ENCODE measurements at places on chromosomes 11 and 22.

- no peak for DNase-seq
These were observed 136.1 kb downstream of the EHF start for GRCh38 chr11:34757026-34757451.

DNA sequence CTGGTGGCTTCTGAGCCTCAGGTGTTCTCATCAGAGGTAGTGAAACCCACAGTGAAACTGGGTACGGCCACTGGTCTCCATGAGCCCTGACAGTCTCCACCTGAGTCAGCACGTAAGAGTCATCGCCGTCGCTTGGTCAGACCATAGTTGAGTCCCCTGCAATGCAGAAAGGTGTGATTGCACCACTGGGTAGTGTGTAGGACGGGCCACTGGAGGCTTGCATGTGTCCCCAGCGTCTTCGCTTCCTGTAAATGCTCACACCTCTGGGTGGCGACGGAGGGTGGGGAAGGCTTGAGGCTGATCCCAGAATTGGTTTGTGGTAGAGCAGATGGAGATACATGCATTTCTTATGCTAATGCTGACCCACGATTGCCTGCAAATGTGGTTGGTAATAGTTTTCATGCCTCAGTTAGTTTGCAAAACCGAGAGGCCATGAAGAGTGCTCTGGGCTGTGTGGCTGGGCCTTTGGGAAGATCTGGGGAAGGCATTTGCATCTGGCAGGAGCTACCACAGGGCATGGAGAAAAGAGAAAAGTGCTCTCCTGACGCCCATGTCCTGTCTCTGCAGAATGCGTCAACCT lies 26.5 kb downstream of the CTTN start:
- DNase-seq = no peak

GRCh38 chr22:39738746-39739145 lies 154.8 kb downstream of the ENTHD1 start:
- DNase-seq = no peak

GRCh38 chr11:82046778-82047177 lies 686.9 kb downstream of the FAM181B start:
- no peak for DNase-seq

DNA sequence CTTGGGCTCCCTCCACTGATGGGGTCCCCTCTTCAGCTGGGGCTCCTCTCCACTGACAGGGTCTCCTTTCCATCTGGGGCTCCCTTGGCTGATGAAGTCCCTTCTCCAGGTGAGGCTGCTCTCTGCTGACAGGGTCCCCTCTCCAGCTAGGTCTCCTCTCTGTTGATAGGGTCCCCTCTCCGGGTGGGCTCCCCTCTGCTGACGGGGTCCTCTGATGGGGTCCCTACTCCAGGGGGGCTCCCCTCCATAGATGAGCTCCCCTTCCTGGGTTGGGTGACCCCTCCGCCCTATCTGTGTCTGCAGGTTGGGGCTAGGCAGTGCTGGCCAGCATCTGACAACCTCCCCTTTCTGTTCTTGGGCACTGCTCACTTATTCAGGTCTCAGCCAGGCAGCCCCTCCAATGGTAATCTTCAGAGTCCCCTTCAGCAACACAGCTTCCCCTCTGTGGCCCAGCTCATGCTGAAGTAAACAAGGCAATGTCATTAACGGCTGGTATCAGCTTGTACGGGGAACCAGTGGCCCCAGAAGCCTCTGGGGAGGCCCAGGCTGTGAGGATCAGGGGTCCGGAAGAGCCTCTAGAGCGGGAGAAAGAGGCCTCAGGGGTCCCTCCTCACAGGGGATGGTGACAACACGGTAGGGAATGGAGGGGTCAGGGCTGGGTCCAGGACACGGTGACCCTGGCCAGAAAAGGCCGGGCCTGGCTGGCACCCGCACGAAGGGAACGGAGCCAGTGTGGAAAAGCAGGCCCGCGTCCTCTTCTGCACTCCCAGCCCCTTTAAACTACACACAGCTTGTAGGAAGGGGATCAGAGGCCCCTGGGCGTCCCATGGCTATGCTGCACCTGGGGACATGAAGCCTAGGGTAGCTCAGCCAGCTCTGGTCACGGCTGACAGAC lies 9.6 kb upstream of the CD81 start:
- DNase-seq = no peak

DNA sequence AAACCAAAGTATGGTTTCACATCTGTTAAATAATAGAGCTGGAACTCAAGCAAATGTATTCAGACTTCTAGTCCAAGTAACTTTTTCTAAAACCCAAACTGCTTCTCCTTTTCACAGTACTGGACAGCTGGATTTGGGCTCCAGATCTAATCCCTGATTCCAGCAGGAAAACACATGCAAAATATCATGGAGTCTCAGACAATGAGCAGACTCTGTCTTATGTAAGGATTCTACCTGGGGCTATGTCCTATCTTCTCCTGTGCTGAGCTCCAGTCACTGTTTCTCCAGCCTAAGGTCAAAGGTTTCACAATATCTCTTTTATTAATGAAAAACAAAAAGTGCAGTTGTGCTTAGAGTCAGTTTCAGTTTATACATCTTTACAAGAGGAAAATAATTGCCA lies 83.2 kb upstream of the EED start:
- DNase-seq = no peak

DNA sequence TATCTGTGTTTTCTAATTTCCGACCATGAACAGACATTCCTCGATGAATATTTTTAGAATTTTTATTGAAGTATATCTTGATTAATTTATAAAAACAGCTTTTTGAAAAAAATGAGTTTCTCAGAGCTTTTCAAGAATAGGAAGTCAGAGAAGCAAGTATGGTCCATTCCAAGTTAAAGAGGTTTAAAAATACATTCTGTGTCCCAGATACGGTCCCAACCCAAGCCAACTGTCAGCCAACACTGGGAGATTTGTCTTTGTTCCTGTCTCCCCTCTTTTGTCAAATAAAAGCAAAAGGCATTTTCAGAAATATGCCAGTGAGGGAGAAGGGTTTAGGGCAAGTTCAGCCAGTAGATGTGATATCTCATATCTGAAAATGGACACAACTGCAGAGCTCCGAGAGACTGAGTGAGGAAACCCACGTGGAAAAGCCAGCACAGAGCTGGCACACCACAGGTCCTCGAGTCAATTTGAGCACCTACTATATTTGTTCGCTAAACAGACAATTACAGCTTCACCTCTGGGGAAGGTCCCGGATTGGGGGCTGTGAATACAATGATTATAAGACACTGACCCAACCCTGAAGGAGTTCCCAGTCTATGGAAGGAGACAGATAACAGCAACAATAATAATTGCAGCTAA lies 59.8 kb downstream of the C11orf91 start:
- no peak for DNase-seq

DNA sequence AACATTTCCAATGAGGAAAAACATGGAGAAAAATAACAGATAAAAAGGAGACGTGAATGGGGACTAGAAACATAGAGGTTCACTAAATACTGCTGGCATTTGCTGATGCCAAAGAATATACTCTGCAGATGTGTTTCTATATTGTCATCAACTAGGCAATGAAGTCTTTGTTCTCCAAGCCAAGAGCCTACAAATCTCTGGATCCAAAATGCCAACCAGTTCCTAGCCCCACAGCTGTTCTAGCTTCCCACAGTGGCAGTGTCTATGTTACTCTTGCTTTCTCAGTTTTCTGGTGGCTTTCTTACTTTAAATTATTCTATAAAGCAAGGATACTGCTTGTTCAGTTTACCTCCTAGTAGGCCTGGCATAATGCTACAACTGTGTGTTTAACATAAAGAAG lies 977.9 kb upstream of the CCDC90B start:
- no peak for DNase-seq

GRCh38 chr11:119147604-119148333 lies 1.1 kb upstream of the ABCG4 start:
- DNase-seq = no peak

- no peak for DNase-seq
These were observed 19.2 kb upstream of the RRAS2 start for GRCh38 chr11:14378171-14378570.

DNA sequence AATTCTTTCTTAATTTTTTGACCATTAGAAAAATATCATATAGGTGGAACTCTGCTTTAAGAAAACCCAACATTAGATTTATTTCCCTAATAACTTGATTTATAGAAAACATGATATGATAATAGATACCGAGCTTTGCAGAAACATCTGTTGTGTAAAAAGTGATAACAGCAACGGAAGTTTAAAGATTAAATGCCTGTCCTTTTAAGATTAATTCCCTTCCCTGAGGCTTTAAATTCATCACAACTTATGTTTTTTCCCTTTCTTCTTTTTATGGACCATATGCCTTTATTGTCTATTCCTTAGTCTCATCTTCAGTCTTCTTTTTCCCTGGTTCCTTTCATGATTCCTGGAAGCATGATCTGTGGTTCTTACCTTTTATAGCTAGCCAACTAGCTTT lies 1.9 kb downstream of the USP47 start:
- DNase-seq = no peak

GRCh38 chr11:27497284-27497866 lies 9.2 kb downstream of the LIN7C start:
- DNase-seq = peak; percentile 3

- DNase-seq = no peak
These were observed 268.6 kb upstream of the PITPNB start for GRCh38 chr22:28187612-28188011.

- DNase-seq = no peak
These were observed 12.2 kb downstream of the SERHL2 start for GRCh38 chr22:42565956-42566355.

- peak; percentile 73 for DNase-seq
These were observed 1.8 kb downstream of the SIK3 start for GRCh38 chr11:117096201-117096991.

GRCh38 chr22:27614006-27614649 lies 187.4 kb downstream of the MN1 start:
- no peak for DNase-seq

DNA sequence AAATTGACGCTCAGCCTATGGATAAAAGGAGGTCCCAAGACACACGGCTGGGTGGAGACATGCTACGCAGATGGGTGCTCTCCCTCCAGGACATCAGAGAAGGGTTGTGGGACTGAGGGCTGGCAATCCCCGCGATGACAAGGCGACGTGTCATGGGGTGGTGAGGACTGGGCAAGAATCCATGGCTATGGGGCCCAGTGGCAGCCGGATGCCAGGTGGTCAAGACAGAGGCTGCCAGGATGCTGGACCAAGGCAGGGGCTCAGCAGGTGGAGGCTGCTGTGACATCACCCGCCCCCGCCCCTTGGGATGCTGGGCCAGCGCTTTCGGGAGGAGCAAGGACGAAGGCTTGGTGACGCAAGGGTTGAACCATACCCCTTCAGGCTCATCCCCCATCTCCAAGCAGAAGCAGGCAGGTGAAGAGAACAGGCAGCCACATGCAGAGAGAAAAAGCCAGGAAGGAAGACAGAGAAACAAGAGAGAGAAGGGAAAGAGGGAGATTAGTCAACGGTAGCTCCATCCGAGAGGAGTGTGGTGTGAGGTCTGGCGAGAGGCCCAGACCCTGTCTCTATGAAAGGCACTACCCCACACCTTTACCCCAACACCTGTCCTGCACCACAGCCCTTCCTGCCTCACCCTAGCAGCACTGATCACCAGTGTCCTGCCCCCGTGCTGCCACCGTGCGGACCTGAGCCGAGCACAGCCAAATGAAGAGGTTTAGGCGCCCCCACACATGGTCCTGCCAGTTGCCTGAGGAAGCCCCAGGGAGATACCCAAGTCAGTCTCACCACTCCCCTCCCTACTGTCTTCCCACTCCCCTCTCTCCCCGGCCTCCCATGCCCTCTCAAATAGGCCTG lies 24.1 kb upstream of the RASL10A start:
- no peak for DNase-seq

DNA sequence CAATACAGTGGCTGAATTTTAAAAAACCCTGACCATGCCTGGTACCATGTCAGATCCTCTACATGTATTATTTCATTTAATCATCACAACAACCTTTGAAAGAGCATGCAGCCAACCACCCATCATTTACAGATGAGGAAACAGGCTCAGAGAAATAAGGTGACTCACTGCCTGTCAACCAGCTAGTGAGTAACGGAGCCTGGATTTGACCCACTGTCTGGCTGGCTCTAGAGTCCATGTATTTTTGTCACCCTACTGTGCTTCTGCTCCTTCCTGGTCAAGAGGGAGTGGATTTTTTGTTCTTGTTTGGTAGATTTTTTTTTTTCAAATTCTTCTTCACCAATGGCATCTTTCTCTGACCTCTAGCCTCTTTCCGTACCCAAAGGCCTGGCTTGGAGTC lies 77.4 kb downstream of the CWC15 start:
- no peak for DNase-seq

DNA sequence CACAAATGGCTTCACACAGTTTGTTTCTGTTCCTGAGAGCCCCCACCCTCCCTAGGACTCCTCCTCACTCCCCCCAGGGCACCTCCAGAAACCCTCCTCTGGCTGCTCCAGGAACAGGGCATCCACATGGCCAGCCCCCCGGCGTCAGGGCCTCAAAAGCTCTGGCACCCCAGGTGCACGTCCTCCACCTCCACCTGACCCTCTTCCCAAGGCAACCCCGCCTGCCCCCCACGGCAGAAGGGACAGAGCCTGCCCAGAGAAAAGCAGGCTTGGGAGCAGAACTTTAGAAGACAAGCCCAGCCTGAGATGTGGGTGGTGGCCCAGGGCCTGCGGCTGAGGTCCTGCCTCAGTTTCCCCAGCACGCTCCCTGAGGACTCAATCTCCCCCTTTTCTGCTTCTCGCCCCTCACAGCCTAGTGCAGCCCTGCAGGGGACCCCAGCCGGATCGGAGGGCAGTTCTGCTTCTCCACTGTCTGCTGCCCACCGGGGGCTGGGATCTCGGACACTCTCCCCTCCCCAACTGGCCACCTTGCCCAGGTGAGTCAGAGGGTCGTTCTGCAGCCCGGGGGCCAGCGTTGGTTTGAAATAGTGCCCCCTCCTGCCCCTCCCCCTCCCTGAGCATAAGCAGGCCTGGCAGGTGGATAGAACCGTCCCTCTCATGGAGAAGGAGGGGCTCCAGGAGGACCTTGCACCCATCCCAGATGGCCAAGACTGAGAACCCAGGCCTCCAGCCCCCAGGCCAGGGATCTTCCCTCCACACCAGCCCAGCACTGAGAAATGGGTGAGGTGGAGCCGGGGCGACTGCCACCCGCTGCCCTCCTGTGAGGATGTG lies 2.4 kb upstream of the TRABD start:
- no peak for DNase-seq

GRCh38 chr22:42919199-42919598 lies 62.1 kb upstream of the ARFGAP3 start:
- DNase-seq = no peak

- no peak for DNase-seq
These were observed 10.6 kb downstream of the NADSYN1 start for GRCh38 chr11:71463331-71464211.

DNA sequence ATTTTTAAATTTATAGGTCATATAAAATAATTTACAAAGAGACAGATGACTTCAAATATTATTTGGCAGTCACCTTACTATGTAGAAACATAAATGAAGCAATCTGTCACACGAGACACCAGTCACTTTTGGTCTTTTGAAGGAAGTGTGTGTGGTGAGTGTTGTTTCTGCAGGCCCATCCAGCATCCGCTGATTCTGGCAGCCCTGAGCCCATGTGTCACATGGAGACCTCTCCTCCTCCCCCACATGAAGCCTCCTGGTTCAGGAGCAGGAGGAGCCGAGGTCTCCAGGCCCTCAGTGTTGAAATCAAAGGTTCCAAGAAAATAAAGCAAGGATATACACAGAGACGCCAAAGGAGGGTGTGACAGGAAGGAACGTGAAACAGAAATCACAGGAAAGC lies 60.1 kb downstream of the ARFGAP3 start:
- DNase-seq = no peak
